Activated CD4-positive, CD25-positive, alpha-beta regulatory T cell (primary cell): ENCODE measurements at places on chromosomes 6 and 20.

GRCh38 chr20:3390759-3391425 lies 16.6 kb downstream of the DNAAF9 start:
- DNase-seq: no peak

GRCh38 chr6:46323312-46323965 lies 152.7 kb upstream of the ENPP5 start:
- DNase-seq: no peak

DNA sequence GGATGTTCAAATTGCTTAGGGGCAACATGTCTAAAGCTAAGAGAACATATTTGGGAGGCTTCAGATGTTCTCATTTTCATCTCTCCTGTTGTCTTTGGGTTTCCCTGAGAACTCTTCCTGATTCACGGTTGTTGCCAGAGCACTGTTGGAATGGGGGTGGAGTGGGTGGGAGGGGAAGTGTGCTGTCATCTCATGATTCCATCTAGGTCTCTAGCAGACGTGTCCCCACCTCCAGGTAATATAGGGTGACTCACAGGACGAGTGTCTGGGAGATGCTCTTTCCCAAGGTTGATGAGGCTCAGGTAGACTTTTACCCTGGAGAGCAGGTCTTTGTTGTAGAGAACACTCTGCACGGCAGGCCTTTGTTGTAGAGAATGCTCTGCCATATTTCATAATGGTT lies 636.9 kb downstream of the QKI start:
- DNase-seq: no peak

DNA sequence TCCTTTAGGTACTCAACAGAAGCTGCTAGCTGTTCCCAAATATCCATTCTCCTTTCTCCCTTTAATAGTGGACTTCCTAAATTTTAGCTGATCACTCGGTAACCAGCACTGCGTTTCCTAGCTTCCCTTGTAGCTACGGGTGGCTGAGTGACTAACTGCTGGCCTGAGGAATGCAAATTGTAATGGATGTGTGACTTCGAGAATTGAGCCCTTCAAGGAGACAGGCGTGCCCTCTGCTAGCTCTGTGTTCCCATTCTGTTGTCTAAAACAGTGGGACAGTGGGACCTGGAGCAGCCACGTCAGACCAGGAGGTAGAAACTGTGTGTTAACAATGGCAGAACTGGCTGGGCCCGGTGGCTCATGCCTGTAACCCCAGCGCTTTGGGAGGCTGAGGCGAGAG lies 56.5 kb downstream of the SCML4 start:
- DNase-seq: no peak

DNA sequence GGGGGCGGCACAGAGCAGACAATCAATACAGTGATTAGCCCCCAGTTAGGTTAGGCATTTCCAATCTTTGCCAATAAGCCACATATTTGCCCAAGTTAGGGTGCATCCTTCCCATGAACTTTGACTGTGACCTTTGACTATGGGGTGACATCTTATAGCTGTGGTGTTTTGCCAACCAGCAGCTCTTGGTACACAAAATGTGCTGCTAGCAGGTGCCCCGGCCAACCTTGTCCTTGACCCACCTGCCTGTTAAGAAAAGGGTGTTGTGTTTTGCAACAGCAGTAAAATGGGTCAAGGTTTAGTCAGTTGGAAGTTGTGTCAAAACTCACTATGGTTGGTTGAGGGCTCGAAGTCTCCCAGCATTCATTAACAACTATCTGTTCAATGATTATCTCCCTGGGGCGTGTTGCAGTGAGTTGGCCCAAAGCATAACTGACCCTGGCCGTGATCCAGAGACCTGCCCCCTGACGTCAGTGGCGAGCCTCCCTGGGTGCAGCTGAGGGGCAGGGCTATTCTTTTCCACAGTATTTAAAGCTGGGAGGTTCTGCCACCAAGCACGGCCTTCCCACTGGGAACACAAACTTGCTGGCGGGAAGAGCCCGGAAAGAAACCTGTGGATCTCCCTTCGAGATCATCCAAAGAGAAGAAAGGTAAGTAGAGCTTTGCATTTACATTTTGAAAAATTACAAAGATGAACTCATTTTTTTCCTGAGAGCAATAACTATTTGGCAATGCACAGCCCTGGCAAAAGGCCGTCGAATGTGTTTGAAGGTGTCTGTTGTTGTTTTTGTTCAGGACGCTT lies at the start of gene PCK1:
PCK1 (plus strand) TSS at position 557 of the 802 bp plus-strand sequence. CDS start 302 bp downstream, outside the sequence.
- no peak for DNase-seq

- DNase-seq: peak; percentile 34
Observed at GRCh38 chr6:16331384-16332174, 93.2 kb downstream of the GMPR start.

DNA sequence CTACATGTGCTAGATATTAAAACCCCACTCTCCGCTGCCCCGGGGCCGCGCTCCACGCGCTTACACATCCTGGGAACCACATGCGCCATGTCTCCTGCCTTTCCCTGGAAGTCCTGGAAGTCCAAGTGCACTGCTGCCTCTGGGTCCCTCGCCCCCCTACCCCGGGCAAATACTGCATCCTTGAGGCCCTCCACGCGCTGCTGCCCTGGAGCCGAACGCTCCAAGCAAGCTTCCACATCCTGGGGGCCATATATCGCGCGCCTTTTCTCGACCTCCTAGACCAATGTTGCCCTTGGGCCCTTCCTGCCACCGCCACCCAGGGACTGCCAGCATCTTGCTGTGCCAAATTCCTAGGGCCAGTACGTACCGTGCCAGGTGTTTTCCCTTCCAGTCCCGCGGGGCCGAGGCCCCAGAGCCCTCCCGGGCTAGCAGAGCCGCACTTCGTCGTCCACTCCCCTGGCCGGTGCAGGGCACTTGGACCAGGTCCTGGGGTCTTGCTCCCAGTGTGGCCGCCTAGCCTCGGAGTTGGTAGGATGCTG lies 779 bp upstream of the KCNG1 start:
- no peak for DNase-seq

DNA sequence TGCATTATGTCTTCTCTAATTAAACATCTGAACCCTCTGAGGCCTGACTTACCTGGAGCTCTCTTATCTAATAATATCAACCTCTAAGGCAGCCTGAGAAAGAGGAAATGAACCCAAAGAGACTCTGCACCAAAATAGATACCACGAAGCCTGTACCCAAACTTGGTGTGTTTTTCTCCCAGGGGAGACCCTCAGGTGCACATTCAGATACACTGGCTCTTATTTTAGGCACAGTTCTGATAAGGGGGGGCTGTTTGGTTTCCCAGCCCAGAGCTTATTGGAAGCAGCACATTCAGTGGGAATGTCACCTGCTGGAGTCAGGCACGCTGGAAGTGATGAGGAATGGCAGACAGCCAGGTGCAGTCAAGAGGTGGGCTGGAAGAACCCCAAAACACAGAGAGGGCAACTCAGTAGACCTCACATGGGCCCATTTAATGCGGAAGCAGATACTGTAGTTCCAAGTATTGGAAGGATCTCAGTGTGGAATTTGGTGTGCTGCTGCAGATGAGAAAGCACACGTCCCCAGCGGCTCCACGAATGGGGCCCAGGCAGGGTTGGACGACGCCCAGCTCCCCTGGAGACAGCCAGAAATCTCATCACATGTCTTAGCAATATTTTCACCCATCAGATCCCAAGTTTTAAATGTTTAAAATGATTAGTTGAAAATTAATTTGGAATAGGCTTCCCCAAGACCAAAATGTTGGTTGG lies 9.7 kb upstream of the CCR6 start:
- no peak for DNase-seq

DNA sequence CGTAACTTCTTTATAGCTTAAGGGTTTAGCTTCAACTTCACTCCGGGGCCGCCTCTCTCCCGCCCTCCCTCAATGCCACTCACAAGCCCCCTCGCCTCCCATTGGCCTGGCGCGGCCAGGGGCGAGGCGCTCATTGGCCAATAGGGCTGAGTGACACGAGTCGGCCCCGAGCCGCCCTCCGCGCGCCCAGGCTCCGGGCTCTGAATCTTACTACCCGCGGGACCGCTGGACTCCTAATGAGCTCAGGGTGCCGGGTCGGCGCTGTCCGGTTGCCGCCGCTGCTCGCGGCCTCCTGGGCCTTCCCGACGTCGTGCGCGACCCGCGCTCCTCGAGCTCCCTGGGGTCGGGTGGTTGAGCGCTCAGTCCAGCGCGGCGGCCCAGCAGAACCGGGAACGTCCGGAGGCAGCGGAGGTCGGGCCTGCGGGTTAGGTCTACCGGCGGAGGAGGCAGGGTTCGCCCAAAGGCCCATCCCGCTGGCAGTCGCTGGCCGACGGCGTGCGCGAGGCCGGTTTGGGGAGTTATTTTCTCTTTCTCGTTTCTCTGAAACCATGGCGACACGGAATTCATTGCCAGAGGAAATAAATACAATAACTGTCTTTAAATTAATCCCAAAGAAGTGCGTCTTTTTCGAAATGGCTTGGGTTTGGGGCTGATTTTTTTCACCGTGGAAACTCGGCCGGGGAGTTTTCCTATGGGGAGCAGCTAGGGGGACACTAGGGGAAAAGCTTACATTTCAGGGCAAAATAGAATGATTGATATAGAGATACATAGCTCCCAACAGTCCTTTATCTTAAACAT lies at the start of gene SIM1:
SIM1 (minus strand) TSS at position 19 of the 798 bp plus-strand sequence. CDS start 1,453 bp downstream, outside the sequence.
- DNase-seq: no peak

DNA sequence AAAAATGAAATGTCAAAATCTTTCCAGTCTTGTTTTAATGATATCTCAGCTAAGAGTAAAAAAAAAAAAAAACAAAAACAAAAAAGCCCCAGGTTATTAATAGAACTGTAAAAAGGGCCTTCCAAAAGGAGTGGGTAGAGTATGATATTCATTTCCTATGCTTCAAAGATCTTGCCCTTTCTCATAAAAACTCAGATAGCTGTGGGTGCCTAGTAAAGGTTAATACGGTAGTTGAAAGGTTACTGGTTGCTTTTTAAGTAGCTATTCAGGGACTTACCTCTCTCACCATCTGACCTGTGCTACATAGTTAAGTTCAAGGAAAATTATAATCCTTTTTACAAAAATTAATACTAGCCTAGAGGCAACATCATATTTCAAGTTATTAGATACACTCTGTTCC lies 14.9 kb downstream of the TRMT6 start:
- no peak for DNase-seq

- no peak for DNase-seq
Observed at GRCh38 chr20:24283186-24283585, 186.2 kb upstream of the SYNDIG1 start.

- peak; percentile 87 for DNase-seq
Observed at GRCh38 chr20:34876406-34877282, at the start of gene ACSS2. TSS of gene ACSS2 (plus strand) at chr20:34876612. CDS start at chr20:34876646, 34 bp downstream.

- DNase-seq: no peak
Observed at GRCh38 chr6:47718571-47718970, 20.2 kb downstream of the ADGRF4 start.

- DNase-seq: no peak
Observed at GRCh38 chr20:51219544-51219943, 196.6 kb upstream of the KCNG1 start.

DNA sequence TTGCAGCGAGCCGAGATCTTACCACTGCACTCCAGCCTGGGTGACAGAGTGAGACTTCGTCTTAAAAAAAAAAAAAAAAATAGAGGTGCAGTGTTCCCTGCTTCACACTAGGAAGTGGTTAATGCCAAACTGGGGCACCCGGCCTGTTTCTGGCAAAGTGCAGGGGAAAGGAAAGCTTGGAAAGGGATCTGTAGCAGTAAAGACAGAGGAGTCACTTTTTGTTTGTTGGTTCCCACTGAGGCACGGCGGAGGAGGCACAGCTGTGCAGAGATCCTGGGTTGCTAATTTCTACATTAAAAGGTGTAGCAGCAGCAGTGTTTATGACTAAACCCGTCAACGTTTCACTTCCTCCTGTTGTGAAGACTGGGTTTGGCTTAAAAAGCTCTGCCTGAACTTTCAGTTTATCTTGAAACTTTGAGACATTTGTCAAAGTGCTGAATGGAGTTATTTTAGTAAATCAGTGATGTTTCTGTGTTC lies 125.6 kb downstream of the CARMIL1 start:
- DNase-seq: no peak

- DNase-seq: no peak
Observed at GRCh38 chr6:56403745-56404144, 156.4 kb upstream of the COL21A1 start.

GRCh38 chr20:9331707-9332435 lies 182.5 kb upstream of the LAMP5 start:
- DNase-seq: no peak

DNA sequence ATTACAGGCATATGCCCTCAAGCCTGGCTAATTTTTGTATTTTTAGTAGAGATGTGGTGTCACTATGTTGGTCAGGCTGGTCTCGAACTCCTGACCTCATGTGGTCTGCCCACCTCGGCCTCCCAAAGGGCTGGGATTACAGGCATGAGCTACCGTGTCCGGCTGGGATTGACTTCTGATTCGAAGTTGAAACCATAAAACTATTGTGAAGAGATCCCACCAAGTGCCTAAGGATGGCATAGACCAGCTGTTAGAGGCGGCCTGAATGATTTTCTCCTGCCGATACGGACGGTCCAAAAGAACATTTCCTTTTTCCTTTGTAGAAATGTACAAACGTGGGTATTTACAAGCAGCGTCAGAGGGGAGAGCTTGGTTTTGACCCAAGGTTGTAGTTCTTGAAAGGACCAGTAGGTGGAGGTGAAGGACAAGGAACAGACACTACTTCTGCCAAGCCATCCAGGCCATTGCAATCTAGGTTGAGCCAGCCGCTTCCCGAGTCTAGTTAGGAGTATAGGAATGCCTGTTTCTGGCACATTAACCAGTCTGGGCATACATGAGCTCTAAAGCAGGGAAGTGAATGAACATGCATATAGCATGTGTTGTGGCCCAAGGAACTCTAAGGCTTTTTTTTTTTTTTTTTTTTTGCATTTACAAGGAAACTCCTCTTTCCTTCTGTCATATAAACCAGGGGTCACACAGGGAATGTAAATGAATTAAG lies 29.0 kb downstream of the MOCS3 start:
- DNase-seq: peak; percentile 18

GRCh38 chr6:141050471-141050870 lies 1082.3 kb upstream of the GJE1 start:
- no peak for DNase-seq

- DNase-seq: peak; percentile 1
Observed at GRCh38 chr6:62285612-62286469, at the start of gene KHDRBS2. TSS of gene KHDRBS2 (minus strand) at chr6:62286225.

GRCh38 chr6:140156131-140156530 lies 781.7 kb upstream of the CITED2 start:
- no peak for DNase-seq

DNA sequence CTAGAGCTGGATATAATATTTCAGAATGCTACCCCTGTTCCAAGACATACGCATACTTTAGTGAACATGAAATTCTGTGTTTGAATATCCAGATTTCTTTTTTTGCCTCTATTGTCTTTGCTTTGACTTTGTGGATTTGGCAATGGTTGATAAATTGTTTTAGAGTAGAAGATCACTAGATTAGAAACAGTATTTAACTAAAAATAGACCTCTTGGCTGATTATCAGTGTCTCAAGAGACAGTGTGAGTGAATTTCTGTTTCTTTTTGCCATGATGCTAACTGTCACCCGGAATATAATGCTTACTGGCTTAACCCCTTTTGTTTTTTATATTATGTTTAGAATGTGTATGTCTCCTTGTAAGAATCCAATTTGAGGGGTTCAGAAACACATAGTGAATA lies 102.5 kb downstream of the PLCB1 start:
- DNase-seq: no peak

- DNase-seq: no peak
Observed at GRCh38 chr20:62666736-62667529, 24.6 kb downstream of the SLCO4A1 start.

- no peak for DNase-seq
Observed at GRCh38 chr20:9831032-9831431, 7.8 kb downstream of the PAK5 start.

- no peak for DNase-seq
Observed at GRCh38 chr20:35952480-35953386, 1.6 kb downstream of the SCAND1 start.
